ENCODE measurements at places on chromosomes 3 and 15.

DNA sequence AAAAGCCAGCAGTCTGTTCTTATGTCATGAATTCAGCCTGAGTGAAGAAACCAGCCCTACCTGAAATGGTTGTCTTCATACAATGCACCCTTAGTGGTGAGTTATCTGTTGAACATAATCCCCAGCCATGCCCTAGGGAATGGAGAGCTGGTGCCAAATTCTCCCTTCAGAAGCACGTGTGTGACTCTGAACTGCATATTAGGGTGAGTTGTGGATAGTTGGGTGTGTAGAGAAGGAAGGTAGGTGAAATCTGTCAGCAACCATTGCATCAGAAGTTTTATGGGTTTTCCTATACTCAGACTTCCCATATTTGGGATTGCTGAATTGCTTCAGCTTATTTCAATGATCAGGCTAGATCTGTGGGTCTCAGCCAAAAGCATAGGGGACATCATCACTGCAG, 46.5 kb upstream of the TP63 start:
- DNase-seq = no peak

DNA sequence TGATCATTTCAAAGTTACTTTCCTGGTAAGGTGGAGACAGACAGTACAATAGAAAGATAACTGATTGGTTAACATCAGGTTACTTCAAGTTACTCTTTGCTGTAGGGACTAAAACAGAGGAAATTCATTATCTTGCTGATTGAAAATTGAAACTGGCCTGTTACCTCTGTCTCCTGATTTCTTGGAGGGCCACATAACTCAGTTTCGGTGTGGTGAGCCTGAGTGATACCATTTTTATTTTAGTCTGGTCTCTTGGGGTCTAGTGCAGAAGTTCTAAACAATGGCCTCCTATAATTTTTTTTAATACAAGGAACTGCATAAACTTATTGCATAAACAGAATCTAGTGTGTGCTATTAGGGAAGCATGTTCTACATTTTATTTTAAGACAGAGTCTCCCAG, 1.2 kb upstream of the ICE2 start:
- no peak for DNase-seq

GRCh38 chr3:113055201-113055600, 64.4 kb downstream of the GTPBP8 start:
- DNase-seq = no peak

DNA sequence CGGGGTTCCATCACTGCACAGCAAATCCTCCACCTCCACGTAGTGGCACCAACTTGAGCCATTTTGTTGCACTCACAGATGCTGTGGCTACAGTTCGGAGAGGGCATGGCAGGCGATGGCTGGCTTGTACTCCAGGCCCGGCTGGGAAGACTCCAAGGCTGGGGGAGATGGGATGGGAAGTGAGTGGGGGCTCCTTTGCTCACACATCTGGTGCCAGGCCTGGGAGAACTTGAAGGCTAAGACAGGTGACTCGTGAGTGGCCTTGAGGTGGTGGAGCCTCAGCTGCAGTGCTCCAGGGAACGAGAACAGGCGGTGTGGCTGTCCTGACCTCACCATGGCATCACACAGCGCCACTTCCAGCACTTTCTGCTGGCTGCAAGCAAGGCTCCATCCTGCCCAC, 87.9 kb downstream of the PLXNA1 start:
- no peak for DNase-seq

DNA sequence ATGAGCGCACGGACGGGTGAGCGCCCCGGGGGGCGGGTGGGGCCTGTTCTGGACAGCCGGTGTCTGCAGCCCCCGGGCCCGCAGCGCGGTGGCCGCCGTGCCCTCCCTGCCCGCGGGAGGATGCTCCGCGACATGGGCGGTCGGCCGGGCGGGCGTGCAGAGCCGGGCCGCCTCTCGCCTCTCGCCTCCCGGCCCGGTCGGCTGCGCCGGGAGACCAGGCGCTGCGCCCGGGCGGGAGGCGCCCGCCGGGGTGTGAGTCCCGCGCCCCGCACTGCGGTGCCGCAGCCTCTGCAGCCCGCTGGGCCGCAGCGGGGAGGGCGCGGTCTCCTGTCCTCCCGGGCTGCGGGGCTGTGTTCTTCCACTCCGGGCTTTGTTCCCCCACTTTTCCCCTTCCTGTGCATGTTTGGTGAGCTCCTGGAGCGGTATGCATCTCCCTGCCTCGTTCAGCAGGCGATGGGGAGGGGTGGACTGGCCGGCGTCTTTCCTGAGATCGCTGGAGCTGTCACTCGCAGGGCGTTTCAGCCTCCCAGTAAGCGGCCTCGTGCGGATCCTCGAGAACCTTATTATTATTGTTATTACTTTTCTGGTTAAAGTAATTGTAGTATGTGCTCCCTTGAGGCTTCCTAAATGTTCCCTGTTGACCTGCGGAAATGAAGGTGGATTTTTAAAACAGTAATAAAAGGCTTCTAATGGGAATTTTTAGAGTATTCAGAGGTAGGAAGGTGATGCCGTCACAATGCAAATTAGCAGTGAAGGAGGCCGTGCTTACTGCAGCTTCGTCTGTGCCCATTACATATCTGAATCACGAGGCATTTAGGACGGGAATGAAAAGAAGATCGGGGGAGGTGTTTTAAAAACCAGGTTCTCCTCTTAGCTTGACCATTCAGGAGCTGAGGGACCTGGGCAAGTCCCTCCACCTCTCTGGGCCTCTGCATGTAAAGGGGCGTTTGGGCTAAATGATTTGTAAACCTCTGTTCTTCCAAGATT, 593 bp downstream of the TMOD2 start:
- DNase-seq = peak; percentile 42

DNA sequence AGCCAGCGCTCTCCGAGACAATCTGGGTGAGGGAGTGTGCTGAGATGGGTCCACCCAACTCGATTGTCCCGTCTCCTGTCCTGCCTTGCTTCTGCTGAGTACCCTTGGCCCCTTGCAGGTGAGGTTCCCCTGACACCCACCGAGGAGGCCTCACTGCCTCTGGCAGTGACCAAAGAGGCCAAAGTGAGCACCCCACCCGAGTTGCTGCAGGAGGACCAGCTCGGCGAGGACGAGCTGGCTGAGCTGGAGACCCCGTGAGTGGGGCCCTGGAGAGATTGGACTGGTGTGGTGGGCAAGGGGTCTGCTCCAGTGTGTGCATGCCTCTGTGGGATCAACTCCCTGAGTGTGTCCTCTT, 23.6 kb downstream of the NBEAL2 start:
- no peak for DNase-seq

DNA sequence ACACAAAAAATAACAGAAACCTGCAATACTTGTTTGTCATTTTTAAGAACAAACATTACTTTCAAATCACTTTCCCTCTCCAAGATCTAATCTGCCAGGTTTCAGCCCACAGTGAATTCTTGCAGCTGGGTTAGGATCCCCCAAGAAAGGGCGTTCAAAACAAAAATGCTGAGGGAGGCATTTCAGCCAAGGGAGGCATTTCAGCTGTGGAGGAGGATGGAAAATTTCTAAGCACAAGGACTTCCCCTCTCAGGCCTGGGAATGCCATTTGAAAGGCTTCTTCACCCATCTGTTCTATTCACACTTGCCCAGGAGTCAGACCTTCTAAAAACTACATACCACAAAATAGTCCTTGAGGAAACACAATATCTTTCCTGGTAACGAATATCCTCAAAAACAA, 69.1 kb downstream of the P3H2 start:
- DNase-seq = no peak

- no peak for DNase-seq
These were observed 871.5 kb downstream of the DIPK2A start for GRCh38 chr3:144843099-144843498.

- DNase-seq = no peak
These were observed 140.4 kb downstream of the RORA start for GRCh38 chr15:61088675-61089074.

GRCh38 chr3:186705882-186706780, 11.0 kb upstream of the KNG1 start:
- no peak for DNase-seq

DNA sequence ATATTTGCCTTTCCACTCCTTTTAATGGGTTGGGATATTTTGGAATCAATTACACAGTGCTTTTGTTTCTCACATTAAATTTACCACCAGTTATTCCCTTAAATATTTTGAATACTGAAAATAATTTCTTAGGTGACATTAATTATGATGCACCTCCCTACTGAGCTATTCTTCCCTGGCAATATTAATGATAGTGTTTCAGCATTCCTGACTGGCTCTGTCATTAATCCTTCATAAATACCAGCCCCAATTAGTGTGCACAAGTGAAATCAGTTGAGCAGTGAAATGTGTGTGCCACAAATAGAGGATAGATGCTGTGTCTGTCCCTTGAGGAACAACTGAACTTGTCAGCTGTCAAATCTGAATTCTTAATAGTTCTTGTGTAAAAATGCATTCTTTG, 304.0 kb downstream of the CACNA2D3 start:
- no peak for DNase-seq

GRCh38 chr3:156602424-156602823, 47.5 kb upstream of the SSR3 start:
- no peak for DNase-seq

GRCh38 chr3:36648241-36649034, 115.9 kb downstream of the DCLK3 start:
- no peak for DNase-seq

DNA sequence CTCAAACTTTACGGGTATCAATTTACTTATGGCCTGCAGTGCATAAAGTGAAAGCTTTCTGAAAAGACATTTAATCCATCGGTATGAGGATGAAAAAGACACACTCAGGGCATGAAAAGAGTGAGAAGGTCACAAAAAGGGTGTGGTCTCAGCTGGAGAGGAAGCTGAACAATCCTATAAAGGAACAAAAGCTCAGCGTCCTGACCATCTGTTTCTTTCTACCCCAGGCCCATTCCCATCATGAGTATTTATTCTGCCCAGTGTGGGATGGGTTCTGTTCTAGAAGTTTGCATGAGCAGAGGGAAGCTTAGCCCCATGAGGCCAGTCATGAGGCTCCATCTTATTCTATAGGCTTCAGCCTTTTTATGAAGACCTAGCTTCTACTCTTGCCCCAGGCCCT, 144.6 kb downstream of the LPP start:
- DNase-seq = no peak

DNA sequence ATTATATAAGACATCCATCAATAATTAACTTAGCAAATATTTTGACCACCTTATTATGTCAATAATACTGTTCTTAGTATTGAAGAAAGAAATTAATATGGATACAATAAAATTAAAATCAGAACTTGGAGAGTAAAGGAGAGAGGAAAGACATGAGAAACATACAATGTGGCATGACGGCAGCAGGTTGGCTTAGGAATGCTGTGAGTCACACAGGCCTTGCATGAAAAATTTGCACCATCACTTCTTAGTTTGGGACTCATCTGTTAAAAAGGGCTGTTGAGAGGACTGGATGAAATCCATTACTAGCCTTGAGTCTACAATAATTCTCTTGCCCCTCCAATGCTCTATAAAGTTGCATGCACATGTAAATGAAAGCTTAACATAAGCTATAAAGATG, 880.8 kb downstream of the ROBO1 start:
- no peak for DNase-seq

- DNase-seq = no peak
These were observed 24.5 kb downstream of the CXCR6 start for GRCh38 chr3:45967724-45968123.

- no peak for DNase-seq
These were observed 123.6 kb upstream of the VEPH1 start for GRCh38 chr3:157626817-157627216.

DNA sequence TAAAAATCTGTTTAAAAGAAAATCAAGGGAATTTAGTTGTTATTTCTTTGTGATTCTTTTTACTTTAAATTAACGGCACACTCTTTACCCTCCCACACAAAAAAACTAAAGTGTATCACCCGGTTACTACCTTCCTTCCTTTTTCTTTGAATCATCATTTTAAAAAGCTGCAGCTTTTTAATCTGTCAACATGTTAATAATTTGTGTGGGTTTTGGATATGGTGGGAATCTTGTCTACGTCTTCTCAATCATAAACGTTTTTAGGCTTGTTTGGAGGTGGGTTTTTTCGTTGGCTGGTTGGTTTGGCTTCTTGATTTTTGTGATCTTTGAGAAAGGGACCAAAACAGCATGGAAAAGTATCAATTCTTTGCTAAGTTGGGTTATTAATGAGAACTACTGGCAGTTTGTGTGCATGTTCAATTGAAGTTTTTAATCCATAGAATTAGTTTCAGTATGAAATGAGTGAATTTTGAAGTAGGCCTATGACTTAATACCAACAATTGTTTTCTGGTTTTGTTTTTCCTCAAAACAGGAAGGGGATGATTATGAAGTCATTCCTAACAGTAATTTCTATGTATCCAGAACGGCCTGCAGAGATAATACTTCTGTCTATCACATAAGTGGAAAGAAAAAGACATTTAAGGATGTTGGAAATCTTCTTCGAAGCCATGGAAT, 4.5 kb downstream of the SMC4 start:
- DNase-seq = no peak

DNA sequence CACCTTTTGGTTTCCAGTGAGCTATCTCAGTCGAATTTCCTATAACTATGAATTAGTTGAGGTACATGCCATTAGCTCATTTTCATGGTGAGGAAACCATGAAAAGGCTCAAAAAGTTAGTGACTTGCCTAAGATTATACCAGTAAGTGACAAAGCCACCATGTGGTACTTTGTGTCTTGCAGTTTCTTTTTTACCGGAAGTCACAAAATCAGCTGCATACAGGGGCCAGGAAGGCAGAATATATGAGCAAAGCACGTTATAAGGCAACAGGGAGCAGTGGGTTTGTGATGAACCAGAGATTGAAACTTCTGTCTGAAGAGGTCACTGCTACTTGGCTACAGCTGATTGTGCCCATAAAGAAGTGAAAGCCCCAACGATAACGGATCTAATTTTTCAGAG, 50.3 kb downstream of the CMTM8 start:
- no peak for DNase-seq

- no peak for DNase-seq
These were observed 85.4 kb downstream of the SLC6A11 start for GRCh38 chr3:10901296-10901945.

DNA sequence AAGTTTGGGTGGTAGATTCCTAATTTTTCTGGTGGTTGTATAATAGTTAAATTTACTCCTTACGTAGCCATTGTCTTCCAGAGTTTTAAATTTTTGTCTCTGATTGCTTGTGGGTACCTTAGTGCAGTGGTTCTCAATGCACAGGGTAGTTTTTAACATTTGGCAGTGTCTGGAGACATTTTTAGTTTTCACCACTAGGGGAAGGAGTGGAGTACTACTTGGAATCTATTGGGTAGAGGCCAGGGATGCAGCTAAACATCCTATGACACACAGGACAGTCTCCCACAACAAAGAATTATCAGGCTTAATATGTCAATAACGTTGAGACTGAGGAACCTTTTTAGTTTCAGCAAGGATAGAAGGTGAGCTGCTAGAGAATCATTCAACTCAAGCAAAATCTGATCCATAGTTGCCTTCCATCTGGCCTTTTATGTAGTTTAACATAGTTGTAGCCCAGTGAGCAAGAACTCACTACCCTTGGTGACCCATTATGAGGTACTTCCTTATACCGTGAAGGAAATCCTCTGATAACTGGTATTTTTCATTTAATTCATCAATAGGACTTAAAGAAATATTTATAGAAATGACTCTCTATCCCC, 8.6 kb upstream of the STX19 start:
- DNase-seq = no peak

DNA sequence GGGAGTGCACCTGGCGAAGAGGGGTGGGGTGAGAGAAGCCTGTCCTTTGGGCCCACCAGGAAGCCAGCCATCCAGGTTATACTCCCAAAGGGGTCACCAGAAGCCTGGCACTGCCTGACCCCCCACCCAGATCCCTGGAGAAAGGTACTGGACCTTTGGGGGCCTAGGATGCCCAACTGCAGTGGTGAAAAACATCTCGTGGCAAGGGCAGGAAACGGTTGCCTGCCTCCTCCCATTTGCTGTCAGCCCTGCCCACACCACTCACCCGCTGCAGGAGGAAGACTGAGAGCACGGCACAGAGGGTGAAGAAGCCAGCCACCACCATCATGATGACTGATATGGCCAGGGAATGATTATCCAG, 2.2 kb upstream of the ULK3 start:
- DNase-seq = no peak
